Activated CD4-positive, alpha-beta T cell treated with anti-CD3 and anti-CD28 coated beads, Interleukin-2, Interleukin-6, amounts not matched to agents 100 ng/mL and 50 ng/mL, durations not matched to agents 16 hours and 8 hours (primary cell): ENCODE measurements at places on chromosomes 3 and 15.

DNA sequence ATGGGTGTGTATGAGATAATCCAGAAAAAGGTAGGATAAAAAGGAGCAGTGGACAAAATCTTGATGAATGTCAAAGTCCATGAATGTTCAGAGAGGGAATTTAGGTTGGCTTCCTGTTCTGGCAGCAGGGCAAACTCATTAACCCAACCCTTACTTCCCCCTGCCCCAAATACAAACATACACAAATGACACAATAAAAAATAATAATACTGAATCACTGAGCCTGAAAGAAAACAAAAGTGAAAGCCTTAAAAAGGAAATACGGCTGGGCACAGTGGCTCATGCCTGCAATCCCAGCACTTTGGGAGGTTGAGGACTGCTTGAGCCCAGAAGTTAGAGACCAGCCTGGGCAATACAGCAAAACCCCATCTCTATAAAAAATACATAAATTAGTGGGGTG lies 62.9 kb downstream of the GPR176 start:
- no peak for DNase-seq

GRCh38 chr15:40002295-40002694 lies 36.7 kb downstream of the SRP14 start:
- no peak for DNase-seq

GRCh38 chr3:112900113-112900512 lies 53.4 kb upstream of the CD200R1L start:
- no peak for DNase-seq

DNA sequence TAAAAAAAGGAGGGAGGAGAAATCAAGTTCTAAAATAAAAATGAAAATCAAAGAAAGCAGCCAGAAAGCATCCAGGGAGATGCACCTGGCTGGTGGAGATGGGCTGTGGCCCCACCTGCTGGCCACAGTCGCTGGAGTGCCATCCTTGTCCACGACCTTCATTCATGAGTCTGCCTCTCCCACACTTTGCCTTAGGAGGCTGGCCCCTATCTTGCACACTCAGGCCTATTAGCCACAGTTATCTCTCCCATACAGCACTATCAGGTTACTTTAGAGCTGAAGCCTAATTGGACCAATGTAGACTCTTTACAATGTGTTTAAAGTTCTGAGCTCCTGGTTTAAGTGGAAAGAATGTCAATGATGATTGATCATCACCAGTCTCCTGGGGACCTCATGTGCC lies 392.0 kb upstream of the RORA start:
- peak; percentile 7 for DNase-seq

GRCh38 chr3:39327746-39328349 lies 1.7 kb upstream of the CCR8 start:
- peak; percentile 73 for DNase-seq

DNA sequence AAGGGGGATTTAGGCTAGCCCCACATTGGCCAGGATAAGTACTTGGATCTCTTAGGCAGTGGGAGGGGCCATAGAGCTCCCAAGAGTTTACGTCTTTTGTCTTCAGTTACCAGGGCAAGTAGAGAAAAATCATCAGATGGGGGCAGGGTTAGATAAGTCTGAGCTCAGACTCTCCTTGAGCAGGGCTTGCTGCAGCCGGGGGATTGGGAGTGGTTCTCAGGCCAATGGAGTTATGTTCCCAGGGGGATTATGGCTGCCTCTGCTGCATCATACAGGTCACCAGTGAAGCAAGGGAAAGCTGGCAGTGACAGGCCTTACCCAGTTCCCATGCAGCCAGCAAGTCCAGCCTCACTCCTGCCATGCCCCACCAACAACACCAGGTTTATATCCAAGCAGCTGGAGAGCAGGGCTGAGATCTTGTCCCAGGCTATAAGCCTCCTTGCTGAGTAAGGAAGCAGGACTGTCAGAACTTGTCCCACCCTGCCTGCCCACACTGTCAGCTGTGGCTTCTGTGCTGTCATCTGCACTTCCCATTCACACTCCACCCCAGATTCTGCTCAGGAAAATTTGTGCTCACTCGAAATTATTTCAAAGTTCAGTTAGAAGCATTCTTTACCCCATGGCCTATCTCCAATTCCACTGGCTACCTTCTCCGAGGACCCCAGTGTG lies 215.3 kb downstream of the FAM43A start:
- DNase-seq = no peak

GRCh38 chr3:123723522-123724168 lies 138.8 kb upstream of the HACD2 start:
- DNase-seq = peak; percentile 79

GRCh38 chr3:141894524-141895176 lies 18.2 kb downstream of the ATP1B3 start:
- DNase-seq = no peak

GRCh38 chr3:50453907-50454306 lies 49.5 kb downstream of the CACNA2D2 start:
- no peak for DNase-seq

DNA sequence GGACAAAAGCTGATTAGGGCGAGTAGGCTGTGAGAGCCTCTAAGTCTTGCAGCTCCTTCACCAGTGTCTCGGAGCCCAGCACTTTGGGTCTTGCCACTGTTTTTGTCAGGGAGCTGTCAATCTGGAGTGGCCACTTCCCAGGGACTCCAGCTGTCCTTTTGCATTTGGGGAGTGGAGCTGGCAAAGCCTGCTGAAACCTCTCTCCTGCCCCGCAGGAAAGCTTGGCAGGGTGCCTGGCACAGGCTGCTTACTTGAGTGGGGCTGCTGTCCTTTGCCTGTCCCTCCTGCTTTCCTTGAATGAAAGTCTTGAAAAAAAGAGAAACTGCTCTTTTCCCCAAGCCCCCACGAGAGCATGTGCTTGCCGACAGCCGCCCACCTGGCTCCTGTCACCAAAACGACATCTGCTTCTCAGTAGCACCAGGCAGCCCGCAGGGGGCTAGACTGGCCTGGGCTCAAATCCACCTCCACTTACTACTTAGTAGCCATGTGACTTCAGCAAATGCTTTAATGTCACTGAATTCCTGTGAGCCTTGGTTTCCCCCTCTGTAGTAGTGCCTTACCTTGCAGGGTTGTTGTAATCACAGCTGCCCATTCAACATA lies 13.7 kb downstream of the USP13 start:
- no peak for DNase-seq

DNA sequence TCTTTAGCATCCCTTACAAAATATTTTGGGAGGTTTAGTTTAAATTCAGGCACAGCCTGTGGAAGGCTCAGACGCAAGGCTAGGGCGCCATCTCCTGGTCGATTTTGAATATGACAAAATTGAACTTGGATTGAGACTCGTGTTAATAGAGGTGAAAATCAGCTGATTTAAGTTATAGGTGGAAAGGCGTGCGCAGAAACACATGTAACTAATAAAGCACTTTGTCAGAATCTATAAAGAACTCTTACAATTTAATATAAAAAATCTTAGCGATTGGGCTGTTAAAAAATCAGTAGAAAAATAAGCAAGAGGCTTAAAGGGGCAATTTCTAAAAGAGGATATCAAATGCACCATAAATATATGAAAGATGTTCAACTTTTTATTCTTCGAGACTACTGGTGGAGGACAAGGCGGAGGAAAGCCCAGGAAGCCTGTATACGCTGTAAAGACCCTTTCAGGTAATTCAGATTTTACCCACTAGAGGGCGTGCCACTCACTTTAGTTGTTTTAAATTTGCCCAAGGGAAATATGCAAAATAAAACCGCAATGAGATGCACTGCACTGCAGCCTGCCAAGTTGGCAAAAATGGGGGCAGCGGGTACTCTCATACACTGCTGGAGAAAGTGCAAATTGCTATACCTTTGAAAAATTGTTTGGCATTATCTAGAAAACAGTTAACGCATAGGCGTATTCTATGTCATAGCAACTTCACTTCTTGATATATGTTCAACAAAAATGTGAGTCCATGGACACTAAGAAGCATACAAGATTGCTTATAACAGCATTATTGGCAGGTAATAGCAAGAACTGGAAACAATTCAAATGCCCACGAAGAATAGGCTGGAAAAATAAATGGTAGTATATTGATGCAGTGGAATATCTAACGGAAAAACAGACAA lies 64.7 kb downstream of the SLC30A4 start:
- peak; percentile 90 for DNase-seq

DNA sequence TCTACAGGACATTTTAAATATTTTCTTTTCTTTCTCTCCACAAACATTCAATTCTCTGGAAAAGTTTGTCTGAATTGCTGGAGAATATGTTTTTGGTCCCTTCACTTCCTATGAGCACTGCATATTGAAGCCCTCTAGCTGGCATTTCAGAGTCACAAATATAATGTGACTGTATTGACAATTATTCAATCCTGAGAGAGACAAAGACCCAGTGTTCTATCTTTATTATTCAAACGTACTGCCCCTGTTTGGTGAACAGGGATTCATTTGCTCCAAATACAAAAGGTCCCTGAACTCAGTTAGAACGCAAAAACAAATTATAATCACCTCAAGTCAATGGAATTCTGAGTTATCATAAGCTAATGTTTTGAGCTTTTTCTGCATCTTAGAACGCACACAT lies 173.1 kb upstream of the CDIN1 start:
- DNase-seq = no peak

- no peak for DNase-seq
Observed at GRCh38 chr15:88604381-88605188, 16.6 kb upstream of the AEN start.

- DNase-seq = no peak
Observed at GRCh38 chr3:127606086-127606805, 8.0 kb downstream of the MCM2 start.

DNA sequence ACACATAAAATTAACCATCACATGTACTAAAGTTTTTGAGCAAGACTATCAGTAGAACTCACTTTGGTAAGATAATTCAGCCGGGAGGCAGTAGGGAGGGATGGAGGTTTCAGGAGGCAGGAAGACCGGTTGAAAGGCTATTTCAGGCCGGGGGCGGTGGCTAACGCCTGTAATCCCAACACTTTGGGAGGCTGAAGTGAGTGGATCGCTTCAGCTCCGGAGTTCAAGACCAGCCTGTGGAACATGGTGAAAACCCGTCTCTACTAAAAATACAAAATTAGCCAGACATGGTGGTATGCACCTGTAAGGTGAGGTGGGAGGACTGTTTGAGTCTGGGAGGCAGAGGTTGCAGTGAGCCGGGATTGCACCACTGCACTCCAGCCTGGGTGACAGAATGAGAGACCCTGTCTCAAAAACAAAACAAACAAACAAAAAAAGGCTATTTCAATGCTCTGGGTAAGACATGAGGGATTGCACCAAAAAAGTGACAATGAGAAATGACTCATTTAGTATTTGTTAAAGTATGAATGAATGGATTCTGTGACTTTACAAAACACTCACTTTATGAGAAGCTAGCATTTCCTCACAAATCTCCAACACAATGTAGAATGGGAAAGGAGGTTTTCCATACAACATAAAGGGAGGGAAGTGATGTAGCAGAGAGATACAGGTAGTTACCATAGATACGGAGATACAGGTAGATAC lies 43.9 kb downstream of the SH3BP5 start:
- DNase-seq = no peak

- DNase-seq = no peak
Observed at GRCh38 chr15:32670623-32671022, 29.1 kb downstream of the SCG5 start.

GRCh38 chr3:41808152-41808551 lies 153.8 kb downstream of the ULK4 start:
- no peak for DNase-seq

DNA sequence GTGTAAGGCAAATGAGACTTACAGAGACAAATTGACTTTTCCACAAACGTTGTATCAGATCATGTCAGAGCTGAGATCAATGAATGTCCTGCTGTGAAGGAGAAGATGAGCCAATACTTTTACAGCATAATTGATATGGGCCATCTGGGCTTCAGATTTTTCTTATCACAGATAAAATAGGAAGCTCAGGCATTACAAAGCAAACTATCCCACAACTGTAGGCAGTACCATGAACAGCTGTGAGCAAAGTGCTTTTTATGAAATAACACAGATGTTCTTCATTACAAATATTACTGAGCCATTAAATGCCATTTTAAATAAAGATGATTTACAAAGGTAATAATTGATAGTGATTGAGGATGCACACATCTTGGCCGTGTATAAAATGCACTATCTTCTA lies 852.3 kb downstream of the OTOL1 start:
- DNase-seq = no peak

DNA sequence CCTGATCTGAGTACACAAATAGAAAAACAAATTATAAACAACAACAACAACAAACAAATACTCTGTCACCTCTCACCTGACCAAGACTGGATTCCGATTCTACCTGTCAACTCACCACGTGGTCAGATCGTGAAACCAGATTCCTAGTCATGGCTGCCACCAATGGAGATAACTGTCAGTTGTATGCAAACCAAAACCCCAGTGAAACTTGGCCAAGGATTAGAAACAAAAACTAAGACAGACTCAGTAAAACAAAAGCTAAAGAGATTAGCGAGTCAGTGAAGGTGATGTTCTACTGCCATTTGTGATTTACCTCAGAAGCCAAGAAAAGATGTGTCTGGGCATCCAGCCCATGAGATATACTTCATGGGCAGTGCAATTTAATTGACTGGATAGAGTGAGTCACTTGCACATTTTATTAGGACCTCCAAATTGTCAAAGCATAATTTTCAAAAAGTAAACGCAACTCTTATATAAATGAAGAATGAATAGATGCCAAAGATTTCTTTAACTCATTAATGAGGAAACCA lies 31.1 kb downstream of the PHLDB2 start:
- DNase-seq = no peak

- DNase-seq = no peak
Observed at GRCh38 chr15:34700891-34701427, 53.8 kb downstream of the GJD2 start.

- peak; percentile 24 for DNase-seq
Observed at GRCh38 chr3:141493184-141493583, 6.4 kb downstream of the RASA2 start.

DNA sequence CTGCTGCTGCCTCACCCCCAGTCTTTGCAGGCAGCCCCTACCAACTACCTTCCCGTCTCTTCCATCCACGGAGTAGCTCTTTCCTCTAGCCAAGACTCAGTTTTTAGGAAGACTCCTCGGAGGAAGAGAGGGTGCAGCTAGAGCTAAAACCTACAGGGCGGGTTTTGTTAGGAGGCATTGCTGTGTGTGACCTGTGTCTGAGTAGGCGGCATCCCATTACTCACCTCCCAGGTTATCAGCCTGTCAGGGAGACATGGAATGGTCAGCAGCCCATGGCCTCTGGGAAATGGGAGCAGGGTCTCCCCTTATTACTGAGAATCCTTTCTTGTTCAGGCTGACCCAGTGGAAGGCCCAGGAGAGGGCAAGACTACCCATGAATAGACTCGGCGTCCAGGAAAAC lies 43.8 kb upstream of the FGD5 start:
- no peak for DNase-seq

GRCh38 chr15:90018216-90018831 lies 17.2 kb downstream of the ZNF710 start:
- no peak for DNase-seq

DNA sequence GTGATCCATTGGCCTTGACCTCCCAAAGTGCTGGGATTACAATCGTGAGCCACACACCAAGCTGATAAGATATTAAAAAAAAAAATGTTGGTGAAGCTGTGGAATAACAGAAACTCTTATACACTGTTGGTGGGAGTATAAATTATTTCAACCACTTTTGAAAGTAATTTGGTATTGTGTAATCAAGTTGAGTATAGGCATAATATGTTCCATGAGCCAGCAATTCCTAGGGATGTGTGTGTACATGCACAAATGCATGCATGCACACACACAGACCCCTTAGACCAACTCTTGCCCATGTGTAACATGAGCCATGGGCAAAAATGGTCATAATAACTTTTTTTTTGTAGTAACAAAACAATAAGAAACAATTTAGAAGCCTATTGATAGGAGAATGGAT lies 130.2 kb upstream of the ANKRD28 start:
- DNase-seq = no peak
